ENCODE measurements at places on chromosomes 16 and 17.

DNA sequence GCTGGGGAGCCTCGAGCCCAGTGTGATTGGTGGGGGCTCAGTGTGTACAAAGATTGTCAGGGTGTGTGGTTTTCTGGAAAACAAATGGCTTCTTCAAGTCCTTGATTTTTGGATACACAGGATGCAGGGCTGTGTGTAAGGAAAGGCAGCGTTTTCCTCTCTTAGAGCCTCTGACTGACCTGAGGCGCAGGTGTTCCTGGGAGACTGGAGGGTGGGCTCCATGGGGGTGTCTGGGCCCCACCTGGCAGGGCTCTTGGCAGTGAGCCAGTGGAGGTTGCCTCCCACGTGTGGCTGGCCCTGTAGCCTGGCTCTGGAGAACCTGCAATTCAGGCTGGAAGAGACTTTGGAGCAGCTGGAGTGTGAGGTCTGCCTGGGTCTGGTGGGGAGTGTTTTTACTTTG is 5.0 kb downstream of the FOXK2 start:
- no peak for DNase-seq

- DNase-seq = no peak
These were observed 6.8 kb downstream of the ZG16B start for GRCh38 chr16:2836646-2837508.

DNA sequence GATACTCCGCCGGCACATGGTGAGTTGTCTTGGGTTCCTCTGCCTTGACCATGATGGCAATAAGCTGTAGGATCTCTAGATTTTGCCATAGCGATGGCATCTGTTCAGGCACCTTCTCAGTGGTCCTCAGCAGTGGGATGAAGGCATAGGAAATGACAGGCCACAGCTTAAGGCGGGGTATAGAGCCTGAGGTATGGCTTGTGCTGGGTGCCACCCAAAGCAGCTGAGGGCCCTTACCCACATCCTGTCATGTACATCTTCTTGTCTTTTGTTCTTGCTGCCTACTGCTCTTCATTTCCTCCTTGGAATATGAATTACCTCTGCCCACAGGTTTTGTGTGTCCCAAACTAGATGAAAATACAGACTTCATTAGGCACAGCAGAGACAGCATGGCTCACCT is 29.5 kb downstream of the KAT7 start:
- DNase-seq = peak; percentile 22

DNA sequence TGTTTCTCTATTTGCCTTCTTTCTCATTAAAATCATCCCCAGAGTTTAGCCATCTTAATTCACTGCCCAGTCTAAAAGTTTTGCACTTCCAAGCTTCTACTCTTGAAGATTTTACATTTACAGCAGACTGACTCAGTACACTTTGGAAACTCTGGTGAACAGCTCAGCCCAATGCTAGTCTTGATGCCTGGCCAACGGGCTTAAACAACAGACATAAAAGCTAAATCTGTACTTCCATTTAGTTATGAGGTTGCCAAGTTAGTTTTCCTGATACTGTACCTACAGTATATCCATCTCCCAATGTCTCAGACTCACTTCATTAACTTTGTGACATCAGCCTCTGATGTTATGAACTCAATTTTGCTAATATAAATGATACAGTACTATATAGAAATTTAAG is 891.8 kb upstream of the SOX9 start:
- no peak for DNase-seq
